ENCODE measurements at places on chromosomes 12 and 14.
A peak's percentile ranks its signal among the peaks of the same experiment; 100 is the strongest.

DNA sequence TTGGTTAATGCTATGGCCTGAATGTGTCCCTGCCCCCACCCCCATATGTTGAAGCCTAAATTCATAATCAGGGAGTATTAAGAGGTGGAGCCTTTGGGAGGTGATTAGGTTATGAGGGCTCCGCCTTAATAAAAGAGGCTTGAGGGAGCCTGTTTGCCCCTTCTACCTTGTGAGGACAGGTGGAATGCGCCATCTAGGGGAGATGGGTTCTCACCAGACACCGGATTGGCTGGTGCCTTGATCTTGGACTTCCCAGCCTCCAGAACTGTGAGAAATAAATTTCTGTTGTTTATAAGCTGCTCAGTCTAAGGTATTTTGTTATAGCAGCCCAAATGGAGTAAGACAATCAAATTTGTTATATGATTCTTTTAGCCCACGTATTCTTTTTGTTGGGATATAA is 148.3 kb downstream of the PTCSC3 start:
- DNase-seq, result no peak

GRCh38 chr12:19058235-19059021 is 71.1 kb upstream of the PLEKHA5 start:
- no peak for DNase-seq

GRCh38 chr14:96261772-96262655 is 6.0 kb downstream of the BDKRB1 start:
- no peak for DNase-seq

- DNase-seq, result no peak
Measured at GRCh38 chr12:57626921-57627445, 6.0 kb downstream of the B4GALNT1 start.

- DNase-seq, result peak; percentile 59
Measured at GRCh38 chr12:64672925-64673409, 62.7 kb downstream of the RASSF3 start.
